Nucleus accumbens (tissue), 56 donors: ENCODE measurements at places on chromosomes 1 and 21.

- DNase-seq: no peak
These were observed 24.8 kb upstream of the SLFNL1 start for GRCh38 chr1:41046347-41046775.

GRCh38 chr1:192966073-192966472 is 93.1 kb downstream of the UCHL5 start:
- DNase-seq: no peak

DNA sequence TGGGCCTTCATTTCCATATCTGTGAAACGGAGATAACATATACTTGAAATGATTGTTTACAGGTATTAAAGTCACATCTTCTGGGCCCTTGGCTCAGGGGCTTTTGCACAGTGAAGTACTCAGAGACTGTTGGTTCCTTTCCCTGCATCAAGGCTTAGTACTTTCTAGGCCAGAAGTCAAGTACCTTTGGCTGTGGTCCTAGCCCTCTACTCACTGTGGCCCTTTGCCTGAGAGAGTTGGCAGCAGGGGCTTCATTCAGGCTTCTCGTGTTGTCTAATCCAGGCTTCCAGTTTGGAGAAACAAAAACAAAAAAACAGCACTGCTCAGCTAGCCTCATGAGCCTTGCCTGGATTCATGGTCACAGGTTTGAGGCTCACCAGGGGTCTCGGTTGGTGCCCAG is 8.1 kb upstream of the DPH2 start:
- no peak for DNase-seq

DNA sequence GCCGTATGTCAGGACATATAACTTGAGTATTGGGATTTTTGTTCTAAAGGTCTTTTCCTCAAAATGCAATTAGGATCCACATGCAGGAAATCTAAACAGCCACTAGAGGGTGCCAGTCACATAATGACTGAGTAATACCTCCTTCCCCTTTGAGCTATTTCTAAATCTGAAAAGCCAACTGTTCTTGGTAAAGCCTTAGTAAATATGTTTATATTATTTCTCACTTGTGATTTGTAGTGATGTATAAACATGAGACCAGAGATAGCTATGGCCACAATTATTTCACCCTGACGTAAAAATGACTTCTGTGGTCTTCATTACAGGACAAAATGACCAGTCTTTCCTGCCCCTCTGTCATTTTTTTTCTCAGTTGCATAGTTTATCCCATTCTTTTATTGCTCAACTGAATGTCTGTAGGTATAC is 41.0 kb upstream of the DR1 start:
- DNase-seq: peak; percentile 13

- no peak for DNase-seq
These were observed 31.8 kb upstream of the ZNF644 start for GRCh38 chr1:91053630-91054029.

- no peak for DNase-seq
These were observed 83.0 kb upstream of the BACH1 start for GRCh38 chr21:29215709-29216108.
